Activated naive CD4-positive, alpha-beta T cell (primary cell): ENCODE measurements at places on chromosomes 16 and 17.
A peak's percentile ranks its signal among the peaks of the same experiment; 100 is the strongest.

- no peak for DNase-seq
These were observed 19.9 kb downstream of the ARL4D start for GRCh38 chr17:43418441-43419374.

GRCh38 chr16:4511441-4512082 lies 27.0 kb downstream of the CDIP1 start:
- DNase-seq = no peak

GRCh38 chr16:85124636-85125346 lies 12.5 kb upstream of the CIBAR2 start:
- no peak for DNase-seq

GRCh38 chr17:29124925-29125273 lies 55.3 kb downstream of the MYO18A start:
- DNase-seq = no peak

DNA sequence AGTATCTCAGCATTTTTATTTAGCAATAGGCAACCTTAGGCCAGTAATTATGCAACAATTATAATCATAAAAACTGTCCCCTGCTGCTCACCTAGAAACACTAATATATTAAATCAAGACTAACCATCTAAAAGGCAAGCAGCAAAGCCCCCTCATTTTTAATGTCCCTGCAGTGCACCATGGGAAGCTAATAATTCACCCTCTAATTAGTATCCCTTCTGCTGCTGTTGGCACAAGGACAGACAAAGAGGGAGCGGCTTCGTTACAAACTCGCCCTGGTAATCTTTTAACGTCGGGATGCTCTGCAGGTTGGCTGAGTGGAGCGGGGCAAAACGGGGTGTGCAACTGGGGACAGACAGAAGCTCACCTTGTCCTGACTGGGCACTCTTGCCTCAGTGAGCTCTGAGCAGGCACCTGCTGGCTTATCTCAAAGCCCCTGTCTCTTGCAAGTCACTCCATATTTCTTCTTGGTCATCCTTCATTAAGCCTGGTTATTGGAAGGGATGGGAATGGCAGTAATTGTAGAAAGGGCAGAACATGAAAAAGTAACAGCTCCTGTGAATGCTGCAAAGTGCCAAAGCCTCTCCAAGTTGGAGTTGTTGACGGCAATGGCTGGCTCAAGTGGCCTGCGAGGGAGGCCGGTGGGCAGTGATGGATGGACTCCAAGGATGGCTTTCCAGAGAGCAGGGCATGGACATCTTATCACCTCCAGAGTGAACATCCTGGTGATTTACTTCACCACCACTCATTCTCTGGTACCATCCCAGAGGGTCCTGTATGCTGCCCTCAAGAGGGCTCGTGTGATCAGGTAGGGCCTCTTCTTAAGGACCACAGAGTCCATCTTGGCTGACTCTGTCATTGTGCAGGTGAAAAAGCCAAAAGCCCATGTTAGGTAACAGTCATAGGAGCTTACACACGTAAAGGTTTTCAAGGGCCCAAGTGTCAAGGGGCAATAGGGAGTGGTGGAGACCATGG lies 219.6 kb upstream of the N4BP1 start:
- no peak for DNase-seq

DNA sequence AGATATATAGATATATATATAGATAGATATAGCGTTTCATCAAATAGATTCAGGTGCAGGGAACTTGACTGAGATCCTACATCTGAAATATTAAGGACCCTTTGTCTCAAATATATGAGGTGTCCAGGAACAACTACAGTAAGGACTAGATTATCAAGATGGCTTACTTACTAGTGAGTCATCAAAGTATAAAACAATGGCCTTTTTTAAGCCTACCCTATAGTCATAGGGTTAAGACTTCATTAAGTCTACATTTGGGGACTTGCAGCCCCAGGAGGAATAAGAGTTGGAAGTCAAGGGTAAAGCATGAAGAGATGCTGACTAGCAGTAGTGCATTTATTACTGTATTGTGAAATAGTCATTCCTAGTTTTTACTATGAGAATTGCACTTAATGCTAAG lies 1023.4 kb downstream of the CDH11 start:
- no peak for DNase-seq

- no peak for DNase-seq
These were observed 28.7 kb downstream of the BRIP1 start for GRCh38 chr17:61834610-61835009.

- DNase-seq = no peak
These were observed 67.0 kb downstream of the PLCG2 start for GRCh38 chr16:81846105-81846504.

DNA sequence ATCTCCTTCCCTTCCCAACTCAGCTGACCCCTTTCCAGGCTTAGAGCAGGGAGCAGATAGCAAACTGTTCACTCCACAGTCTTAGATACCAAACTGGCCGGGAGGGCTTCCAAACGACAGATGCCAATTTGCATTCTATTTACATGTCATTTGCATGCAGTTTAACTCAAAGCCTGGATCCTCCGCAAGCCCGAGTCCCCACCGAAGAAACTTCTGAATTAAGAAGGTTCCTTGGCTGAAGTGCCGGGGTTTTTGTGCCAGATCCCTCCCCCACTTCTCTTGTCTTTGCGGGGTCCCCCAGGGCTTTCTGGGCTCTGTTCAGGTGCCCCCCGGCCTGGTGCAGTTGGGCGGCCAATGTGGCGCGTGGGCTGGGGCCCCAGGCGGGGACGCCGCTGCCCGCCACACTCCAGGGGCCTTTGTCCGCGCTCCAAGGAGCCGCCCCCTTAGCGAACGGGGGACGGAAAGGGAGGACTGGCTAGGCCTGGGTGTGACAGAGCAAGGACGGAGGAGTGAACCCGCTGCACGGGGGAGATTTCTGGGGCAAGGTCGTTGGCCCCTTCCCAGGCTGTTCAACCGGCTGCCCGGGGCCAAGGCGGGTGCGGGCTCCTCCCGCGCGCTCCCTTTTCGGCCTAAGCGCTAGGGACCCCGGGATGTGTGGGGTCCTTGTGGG lies 1.2 kb downstream of the GPRC5B start:
- DNase-seq = no peak

GRCh38 chr17:6450926-6451832 lies 6.9 kb downstream of the PIMREG start:
- no peak for DNase-seq

DNA sequence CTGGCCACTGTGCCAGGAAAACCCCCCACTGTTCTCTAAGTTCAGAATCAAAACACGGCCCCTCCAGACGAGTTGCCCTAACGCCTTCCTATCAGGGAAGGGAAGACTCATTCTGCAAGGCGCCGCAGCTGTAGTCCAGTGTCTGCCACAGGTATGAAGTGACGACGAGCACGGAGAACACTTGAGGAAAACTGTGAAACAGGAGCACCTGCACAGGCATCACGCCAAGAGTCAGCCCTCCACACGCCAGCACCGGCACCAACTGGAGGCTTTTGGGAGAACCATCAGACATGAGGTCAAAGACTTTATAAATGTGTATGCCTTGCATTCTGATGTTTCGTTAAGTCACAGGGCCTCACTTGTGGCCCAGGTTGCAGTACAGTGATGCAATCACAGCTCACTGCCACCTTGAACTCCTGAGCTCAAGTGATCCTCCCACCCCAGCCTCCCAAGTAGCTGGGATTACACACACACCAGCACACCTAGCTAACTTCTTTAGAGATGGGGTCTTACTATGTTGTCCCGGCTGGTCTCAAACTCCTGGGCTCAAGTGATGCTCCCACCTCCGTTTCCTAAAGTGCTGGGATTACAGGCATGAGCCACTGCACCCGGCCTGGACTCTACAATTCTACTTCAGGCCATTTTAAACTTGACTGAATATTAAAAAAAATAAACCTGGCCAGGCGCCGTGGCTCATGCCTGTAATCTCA lies 22.9 kb downstream of the KLHDC4 start:
- no peak for DNase-seq

DNA sequence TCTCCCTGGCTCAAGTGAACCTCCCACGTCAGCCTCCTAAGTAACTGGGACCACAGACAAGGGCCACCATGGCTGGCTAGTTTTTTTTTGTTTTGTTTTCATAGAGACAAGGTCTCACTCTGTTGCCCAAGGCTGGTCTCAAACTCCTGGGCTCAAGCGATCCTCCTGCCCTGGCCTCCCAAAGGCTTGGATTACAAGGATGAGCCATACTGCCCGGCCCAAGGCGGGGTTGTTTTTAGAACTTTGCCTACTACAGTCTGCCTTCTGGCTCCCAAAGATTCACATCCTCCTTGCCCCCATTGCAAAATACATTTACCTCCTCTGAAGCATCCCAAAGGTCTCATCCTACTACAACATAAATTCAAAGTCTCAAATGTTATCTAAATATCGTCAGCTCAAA lies 49.5 kb upstream of the PHOSPHO1 start:
- DNase-seq = no peak

GRCh38 chr16:30896261-30896888 lies at the start of gene CTF1:
Gene CTF1 (plus strand): TSS chr16:30896614. CDS start chr16:30896644, 30 bp downstream.
- DNase-seq = no peak

DNA sequence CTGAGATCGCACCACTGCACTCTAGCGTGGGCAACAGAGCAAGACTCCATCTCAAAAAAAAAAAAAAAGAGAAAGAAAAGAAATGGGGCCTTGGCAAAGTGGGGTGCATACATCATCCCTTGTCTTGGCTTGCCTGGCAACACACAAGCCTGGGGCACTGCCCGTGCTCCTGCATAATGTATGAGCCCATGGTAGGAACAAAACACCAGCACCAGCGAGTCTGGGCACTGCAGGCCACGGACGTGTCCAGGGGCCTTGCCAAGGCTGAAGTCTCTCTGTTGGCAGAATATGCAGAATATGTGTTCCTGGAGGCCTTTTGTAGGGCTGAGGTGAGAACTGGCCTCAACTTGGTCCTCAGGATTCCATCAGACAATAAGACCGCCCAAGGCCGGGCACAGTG lies 15.7 kb upstream of the ALDOA start:
- no peak for DNase-seq

DNA sequence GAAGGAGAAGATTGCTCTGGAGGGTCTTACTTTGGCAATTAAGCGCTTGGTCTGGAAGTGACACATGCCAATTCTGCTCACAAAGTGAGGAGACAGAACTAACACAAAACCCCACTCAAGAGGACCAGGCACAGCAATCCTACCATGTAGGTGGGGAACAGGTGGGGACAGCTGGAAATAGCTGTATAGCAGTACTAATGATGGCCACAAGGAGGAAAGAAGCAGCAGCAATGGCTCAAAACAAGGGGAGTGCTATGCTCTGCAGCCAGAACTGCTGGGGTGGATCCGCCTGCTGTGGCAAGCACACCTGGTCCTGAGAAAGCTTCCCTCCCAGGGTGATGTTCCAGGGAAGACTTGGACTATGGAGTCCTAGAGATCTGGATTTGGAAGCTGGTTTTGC lies 17.0 kb upstream of the TMEM132E start:
- no peak for DNase-seq

DNA sequence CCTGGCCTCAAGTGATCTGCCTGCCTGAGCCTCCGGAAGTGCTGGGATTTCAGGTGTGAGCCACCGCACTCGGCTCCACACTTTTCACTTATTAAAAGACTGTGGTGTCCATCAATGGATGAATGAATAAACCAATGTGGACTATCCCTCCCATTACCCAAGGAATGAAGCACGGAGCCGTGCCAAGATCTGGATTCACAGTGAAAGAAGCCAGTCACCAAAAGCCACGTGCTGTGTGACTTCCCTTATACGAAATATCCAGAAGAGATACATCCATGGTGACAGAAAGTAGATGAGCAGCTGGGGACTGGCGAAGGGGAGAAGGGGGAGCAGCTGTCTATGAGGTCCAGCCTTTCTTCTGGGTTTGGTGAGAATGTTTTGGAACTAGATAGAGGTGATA lies 48.2 kb upstream of the STH start:
- no peak for DNase-seq

DNA sequence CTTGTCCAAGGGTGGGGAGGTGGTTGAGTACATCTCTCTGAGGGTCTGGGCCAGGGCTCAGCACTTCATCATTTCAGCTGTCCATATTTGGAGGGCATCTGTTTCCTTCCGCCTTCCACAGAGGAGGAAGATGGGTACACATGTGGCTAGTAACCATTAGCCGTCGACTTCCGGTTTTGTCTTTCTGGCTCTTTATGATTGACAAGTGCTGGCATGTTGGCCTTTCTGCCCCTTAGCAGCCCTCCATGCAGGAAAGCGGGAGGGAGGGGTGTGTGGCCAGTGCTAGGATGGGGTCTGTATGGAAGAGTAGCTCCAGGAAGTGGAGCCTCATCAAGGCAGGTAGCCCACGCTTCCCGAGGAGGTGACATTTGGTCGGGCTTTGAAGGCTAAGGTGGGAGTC lies 69.6 kb downstream of the RAI1 start:
- no peak for DNase-seq

GRCh38 chr17:3276126-3276525 lies 22.0 kb downstream of the OR3A1 start:
- DNase-seq = no peak

GRCh38 chr17:60348616-60349015 lies 43.3 kb downstream of the USP32 start:
- no peak for DNase-seq

- DNase-seq = no peak
These were observed 296.5 kb downstream of the SLC39A11 start for GRCh38 chr17:72795941-72796340.

GRCh38 chr16:30910427-30911029 lies 12.8 kb upstream of the FBXL19 start:
- no peak for DNase-seq

- DNase-seq = peak; percentile 73
These were observed 44.5 kb downstream of the LAT start for GRCh38 chr16:29029168-29029994.

GRCh38 chr17:41004397-41004796 lies 4.5 kb downstream of the KRTAP3-1 start:
- no peak for DNase-seq
